ENCODE measurements at places on chromosomes 11 and 22.
A peak's percentile ranks its signal among the peaks of the same experiment; 100 is the strongest.

GRCh38 chr22:32699686-32700085 lies 101.8 kb upstream of the TIMP3 start:
- DNase-seq, result no peak

DNA sequence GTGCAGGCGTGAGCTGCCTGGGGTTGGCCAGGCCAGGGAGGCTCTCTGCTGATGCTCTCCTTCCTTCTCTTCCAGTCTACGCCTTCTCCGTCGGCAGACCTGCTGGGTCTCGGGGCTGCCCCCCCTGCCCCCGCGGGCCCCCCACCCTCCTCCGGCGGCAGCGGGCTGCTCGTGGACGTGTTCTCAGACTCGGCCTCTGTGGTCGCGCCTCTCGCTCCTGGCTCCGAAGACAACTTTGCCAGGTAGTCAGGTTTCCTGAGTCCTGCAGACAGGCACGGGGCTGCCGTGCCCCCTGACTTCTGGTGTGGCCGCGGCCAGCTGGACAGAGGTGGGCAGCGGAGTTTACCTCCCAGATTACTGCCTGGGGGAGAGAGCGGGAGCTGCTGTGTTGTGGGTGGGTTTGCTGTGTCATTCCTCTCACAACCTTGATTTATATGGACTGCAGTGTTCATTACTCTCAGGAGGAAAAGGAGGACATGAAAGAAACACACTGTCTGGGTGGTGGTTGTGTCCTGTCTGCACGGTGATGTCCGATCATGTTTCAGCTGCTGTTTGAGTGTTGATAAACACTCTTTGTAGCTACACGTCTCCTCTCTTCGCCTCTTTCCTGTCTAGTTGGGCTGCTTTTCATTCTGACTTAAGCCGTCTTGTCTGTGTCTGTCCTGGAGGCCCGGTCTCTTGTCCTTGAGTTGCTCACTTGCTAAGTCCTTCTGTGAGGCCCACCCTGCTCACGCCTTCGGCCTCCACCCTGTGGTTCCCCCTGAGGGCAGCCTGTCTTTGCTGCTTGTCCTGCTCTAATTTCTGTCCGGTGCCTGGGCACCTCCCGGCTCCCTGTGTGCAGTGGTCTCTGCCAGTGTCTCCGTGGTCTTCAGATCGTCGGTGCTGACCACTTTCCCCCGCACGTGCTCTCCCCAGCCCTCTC lies 35.9 kb downstream of the MUC6 start:
- no peak for DNase-seq

DNA sequence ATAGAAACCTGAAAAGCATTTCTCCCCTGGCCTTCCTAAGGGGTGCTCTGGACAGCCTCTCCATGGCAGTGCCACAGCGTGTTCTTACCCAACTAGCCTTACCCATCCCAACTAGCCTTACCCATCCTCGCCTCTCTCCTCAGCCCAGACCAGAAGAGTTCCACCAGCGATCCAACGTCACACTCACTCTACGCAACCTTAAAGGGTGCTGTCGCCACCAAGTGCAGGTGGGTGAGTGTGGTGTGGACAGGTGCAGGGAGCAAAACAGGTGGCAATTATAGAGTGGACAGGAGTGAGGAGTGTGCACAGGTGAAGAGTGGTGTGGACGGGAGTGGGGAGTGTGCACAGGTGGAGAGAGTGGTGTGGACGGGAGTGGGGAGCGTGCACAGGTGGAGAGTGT lies 17.8 kb downstream of the TMEM121B start:
- DNase-seq, result no peak

DNA sequence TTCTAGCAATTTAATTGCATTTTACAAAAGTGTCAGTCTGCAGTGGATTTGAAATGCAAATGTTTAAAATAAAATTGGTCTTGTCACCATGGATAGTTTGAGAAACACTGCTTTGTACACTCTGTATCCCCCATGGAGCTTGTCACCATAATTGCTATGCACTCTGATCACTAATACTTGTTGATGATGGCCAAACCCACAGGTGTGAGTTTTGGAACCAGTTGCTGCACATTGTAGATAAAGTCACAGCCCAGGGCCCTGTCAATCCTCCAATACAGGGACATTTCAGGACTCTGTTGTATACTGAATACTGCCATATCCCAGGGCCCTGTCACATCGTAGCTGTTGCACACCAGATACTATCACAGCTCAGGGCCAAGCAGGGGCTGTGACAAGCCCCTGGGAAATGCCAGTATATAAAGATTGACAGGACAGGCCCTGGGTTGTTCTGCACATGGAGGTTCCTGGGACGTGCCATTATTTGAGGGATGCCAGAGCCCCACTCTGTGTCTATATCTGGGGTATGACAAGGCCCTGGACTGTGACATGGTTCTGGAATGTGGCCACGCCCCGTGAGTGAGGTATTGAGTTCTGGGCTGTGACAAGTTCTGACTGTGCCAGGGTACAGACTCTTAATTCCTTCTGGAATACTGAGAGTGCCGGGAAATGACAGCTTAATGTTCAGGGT lies 27.9 kb upstream of the SMPD1 start:
- peak; percentile 33 for DNase-seq

- DNase-seq, result no peak
These were observed 83.6 kb downstream of the BCR start for GRCh38 chr22:23263651-23264555.

DNA sequence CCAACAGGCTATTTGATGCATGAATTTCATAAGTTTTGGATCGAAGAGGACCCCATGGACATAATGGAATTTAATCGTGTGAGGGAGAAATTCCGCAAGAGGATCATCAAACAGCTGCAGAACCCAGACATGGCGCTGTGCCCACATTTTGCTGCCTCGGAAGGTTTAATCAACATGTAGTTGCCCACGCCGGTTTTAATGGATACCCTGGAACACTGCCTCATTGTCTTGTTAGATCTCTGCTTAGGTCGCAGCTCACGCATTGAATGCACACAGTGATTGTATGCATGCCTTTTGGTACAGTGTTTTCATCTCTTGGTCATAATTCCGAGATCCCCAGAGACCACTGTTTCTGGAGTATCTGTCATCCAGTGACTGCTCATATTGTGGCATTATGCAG lies 46.8 kb downstream of the SLN start:
- DNase-seq, result no peak

DNA sequence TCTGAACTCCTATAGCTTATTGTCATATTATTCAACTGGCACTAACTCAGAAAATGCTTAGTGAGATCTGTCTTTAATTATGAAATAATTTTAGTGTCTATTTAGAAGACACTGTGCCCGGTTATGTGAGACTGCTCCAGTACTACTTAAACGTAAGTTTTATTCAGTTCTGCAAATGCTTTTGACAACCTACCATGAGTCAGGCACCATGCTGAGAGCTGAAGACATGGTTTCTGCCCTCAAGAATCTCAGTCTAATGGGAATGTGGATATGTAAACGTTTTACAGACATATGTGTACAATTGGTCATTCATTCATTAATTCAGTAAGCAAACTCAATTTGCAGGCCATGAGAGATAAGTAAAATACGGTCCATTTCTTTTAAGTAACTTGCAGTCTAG lies 40.0 kb downstream of the DCUN1D5 start:
- DNase-seq, result no peak

DNA sequence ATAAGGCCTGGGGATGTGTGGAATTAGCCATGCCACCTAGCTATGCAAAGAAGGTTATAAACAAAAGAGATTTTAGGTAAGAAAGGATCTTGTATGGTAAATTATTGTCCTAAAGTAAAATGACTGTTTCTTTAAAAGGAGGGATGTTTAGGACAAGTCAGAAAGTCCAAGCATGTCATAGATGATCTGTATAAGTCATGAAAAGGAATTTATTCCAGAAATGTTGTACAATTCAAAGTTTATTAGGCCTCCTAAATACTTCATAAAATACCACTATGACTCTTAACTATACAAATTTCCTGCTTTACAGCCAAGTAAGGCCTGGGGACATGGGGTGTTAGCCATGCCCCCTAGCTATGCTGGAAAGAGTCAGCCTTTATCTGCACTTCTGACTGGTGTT lies 22.7 kb downstream of the OR5A2 start:
- DNase-seq, result no peak

- DNase-seq, result no peak
These were observed 580.5 kb upstream of the CHORDC1 start for GRCh38 chr11:90803366-90803765.

DNA sequence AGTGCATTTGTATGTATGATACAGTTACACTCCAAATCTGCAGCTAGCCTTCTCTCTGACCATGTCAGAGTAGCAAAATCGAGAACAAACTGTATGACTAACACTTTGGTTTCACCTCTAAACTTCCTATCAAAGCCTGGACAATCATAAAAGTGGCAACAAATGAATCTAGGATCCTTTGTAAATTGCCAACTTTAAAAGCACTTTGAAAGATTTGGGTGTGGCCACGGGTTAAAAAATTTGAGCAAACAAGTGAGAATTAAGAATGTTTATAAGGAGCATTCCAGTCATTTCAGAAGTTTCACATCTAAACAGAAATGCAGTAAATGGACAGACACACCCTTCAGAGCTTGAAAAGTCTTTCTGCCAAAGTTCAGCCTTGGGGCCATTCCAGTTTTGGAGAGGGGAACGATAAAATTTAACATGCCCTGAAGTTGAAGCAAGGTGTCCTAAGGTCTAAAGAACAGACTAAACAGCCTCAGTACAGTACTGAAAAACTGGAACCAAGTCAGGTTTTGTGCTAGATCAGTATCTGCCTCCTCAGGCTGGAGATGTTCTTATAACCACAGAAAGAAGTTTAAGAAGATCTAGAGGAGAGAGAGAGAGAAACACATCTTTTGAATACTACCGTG lies 181.9 kb upstream of the BDNF start:
- DNase-seq, result no peak

GRCh38 chr11:45906096-45906682 lies 882 bp downstream of the FREY1 start:
- no peak for DNase-seq

GRCh38 chr11:59728913-59729312 lies 15.3 kb upstream of the OR10V1 start:
- DNase-seq, result no peak

- no peak for DNase-seq
These were observed 6.4 kb upstream of the IFITM3 start for GRCh38 chr11:326842-327580.

DNA sequence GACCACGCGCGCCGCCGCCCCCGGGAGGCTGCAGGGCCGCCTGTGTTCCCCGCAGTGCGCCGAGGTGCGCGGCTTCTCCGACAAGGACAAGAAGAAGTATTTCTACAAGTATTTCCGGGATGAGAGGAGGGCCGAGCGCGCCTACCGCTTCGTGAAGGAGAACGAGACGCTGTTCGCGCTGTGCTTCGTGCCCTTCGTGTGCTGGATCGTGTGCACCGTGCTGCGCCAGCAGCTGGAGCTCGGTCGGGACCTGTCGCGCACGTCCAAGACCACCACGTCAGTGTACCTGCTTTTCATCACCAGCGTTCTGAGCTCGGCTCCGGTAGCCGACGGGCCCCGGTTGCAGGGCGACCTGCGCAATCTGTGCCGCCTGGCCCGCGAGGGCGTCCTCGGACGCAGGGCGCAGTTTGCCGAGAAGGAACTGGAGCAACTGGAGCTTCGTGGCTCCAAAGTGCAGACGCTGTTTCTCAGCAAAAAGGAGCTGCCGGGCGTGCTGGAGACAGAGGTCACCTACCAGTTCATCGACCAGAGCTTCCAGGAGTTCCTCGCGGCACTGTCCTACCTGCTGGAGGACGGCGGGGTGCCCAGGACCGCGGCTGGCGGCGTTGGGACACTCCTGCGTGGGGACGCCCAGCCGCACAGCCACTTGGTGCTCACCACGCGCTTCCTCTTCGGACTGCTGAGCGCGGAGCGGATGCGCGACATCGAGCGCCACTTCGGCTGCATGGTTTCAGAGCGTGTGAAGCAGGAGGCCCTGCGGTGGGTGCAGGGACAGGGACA lies 2.7 kb downstream of the NLRP6 start:
- no peak for DNase-seq

- DNase-seq, result peak; percentile 92
These were observed 29.2 kb upstream of the PDE2A start for GRCh38 chr11:72703267-72704008.

- peak; percentile 12 for DNase-seq
These were observed 62.1 kb upstream of the PHOX2A start for GRCh38 chr11:72305891-72306585.

- DNase-seq, result no peak
These were observed 25.2 kb upstream of the VPREB1 start for GRCh38 chr22:22219140-22219996.

- peak; percentile 89 for DNase-seq
These were observed 26.0 kb upstream of the FADD start for GRCh38 chr11:70176940-70177689.

GRCh38 chr11:69684651-69685050 lies 9.5 kb upstream of the LTO1 start:
- DNase-seq, result no peak

- DNase-seq, result no peak
These were observed 14.9 kb downstream of the EHD1 start for GRCh38 chr11:64863391-64864060.

- no peak for DNase-seq
These were observed 498.7 kb downstream of the METTL15 start for GRCh38 chr11:28606930-28607329.

DNA sequence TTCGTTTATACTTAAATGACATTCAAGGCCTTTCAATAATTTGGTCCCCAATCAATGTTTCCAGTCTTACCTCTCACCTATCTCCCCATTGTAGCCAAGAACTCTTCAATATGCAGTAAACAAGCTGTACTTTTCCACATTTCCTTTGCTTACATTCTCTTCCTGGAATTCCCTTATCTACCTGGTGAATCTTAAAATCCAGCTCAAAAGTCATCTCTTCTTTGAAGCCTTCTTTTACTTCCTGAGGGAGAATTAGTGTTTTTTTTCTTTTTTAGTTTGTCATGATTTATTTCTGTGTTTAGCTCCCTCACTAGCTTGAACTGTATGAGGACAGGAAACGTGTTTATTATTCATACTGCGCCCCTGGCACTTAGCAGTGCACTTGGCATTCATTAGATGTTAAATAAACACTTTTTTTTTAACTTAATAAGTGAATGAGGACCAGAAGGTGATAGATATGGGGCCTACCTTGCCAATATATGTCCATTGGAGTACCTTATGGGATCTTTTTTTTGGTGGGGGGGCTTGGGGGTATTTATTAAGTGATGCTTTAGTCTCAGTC lies 4.9 kb upstream of the PTS start:
- DNase-seq, result no peak

DNA sequence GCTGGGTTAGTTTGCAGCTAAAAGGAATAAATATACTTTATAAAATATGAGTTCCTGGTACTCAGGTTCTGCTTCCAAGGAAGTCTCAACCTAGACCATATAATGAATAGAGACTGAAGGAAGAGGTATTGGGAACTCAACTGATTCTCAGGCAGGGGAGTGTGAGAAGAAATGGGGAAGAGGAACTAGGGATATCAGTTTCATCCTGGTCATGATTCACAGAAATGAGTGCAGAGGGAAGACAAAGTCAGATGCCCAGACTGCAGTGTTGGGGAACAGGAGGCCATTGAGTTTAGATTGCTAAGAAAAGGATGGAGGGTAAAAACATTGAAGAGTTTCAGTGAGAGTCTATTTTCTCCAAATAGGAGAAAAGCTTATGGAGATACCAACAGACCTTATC lies 28.8 kb downstream of the PLAAT5 start:
- no peak for DNase-seq

- DNase-seq, result no peak
These were observed 26.6 kb upstream of the CRTAM start for GRCh38 chr11:122811721-122812120.
